Vagina (tissue), 2 donors: ENCODE measurements at places on chromosomes 7 and 10. TPM values are rescaled to one million over a fixed set of nuclear protein-coding genes. Genes with fewer than 3 reads are reported as not detected.

The FRAT1 gene
- total RNA-seq: 4.4 TPM

The LSM8 gene
- total RNA-seq: 25.0 TPM

GRCh38 chr7:74569501-74570075 is 87.9 kb upstream of the GTF2I start:
- DNase-seq: no peak

DNA sequence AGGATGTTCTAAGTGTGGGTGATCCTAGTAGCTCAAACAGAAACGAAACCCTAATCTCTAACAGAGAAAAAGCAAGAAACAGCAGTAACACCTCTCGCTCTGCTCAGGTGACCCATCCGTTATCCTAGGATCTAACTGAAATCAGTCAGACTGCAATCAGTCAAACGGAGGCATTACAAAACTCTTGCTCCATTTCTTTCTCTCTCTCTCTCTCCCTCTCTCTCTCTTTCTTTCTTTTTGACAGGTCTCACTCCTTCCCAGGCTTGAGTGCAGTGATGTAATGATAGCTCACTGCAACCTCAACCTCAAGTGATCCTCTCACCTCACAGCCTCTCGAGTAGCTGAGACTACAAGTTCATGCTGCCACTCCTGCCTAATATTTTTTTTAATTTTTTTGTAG is 1283.5 kb upstream of the CELF2 start:
- DNase-seq: no peak

DNA sequence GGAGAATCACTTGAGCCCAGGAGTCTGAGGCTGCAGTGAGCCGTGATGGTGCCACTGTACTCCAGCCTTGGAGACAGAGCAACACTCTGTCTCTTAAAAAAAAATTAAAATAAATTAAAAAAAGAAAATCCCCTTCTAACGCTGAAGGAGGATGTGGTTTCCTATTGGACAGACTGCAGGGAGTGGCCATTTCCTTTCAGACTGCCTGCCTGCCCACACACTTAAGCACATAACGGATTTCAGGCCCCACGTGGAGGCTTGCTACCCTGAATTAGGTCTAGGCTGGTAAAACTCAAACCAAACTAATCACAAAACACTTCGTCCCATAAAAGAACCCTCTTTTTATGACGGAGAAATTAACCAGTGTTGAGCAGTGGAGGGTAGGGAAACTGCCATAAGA is 34.0 kb downstream of the GATA3 start:
- DNase-seq: no peak

DNA sequence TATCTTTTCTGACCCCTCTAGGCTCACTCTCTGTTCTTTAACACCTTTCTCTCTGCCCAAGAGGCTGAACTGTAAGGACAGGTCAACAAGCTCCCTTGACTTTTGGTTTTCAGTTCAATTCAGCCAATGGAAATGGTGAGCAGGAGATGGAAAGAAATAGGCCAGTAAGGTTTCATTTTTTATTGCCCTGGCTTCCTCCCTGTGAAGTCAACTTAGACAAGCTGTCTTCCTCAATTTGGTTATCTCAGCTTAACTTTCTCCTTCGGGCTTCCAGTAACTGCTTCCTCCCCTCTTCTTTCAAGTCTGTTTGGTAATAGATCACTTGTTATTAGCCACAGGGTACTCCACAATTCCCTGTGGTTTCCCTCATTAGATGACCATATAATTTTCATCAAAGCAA is 19.7 kb downstream of the LIPK start:
- no peak for DNase-seq

- no peak for DNase-seq
Measured at GRCh38 chr10:26254616-26255015, 38.0 kb downstream of the GAD2 start.

DNA sequence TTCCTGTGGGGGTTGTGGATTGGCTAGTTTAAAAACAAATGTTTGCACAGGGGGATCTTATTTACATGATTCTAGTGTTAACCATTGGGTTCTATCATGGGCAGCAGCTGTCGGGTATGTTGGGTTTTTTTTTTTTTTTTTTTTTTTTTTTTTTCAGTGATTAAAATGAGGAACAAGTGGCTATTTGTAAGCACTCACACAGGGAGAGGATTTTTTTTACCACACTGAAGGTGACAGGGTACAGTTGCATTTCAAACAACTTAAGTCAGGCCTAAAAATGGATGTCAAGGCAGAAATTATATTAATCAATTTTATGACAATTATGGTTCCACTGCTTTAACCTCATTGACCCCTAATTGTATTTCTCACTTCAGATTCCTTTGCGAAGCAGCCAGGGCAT is 92.8 kb downstream of the CD36 start:
- DNase-seq: no peak

DNA sequence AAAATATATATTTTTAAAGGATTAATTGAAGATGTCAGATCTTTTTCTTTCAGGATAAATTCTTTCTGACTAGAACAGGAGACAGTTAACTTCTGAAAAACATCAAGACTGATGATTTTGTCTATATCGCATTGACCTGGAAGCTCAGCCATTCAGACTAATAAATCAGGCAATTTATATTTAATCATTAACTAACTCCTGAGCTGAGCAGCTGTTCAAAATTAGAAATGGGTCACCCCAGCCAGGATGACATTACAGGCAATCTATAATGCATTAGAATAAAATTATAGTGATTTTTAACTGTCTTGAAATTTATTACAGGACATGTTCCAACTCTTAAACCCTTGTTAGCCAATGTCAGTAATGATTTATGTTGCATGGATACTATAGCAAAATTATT is 139.9 kb downstream of the CDCA7L start:
- DNase-seq: no peak

GRCh38 chr7:26398756-26399509 is 107.3 kb downstream of the SNX10 start:
- DNase-seq: no peak

GRCh38 chr7:146937836-146938235 is 821.2 kb downstream of the CNTNAP2 start:
- no peak for DNase-seq
